ENCODE measurements at places on chromosomes 5 and 9.

DNA sequence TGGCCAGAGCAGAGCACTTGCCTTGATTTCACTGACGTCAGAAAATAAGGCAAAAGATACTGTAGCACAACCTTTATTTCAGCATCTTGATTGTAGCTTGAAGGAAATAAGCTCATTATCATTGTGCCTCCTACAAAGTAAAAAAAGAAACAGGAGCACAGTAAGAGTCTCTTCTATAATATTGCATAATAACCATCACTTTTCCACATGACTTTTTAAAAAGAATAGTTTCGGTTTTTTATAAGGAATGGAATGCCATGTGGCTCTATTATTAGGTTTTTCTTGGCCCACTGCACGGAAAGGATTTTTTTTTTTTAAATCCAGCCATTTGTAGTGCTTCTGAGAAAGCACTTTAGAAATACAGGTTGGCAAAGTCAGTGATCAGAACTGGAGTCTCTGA, 655.3 kb downstream of the LRRC70 start:
- DNase-seq: no peak

DNA sequence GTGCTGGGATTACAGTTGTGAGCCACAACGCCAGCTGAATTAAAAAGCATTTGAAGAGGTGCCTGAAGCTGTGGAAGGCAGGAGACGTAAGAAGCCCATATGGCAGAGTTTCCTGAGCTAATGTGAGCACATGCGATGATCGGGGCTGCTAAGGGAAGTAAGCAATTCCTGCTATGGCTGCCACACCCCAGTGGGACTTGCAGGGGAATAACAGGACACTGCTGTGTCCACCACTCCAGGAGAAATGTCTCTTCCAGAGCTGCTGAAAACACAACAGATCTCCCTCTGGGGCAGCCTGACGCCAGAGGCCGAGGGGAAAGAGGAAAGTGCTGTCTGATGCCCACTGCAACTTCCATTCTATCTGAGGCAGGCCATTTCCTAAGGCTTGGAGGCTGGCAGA, 46.2 kb upstream of the ANKRD55 start:
- DNase-seq: no peak

- DNase-seq: no peak
Measured at GRCh38 chr9:71665247-71665646, 103.1 kb downstream of the CEMIP2 start.

DNA sequence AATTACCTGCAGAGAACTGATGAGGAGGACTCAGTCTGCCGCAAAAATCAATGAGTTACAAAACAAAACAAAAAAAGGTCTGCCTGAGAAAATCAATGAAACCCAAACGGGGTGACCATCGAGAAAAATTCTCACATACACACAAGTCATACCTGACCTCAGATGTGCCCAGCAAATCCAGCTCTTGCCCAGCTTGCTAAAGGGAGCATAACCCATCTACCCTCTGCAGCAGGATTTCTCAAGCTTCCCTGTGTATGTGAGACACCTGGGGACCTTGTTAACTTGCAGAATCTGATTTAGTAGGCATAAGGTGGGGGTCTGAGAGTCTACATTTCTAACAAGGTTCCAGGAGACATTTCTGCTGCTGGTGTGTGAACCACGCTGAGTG, 126.3 kb downstream of the TLE1 start:
- DNase-seq: no peak

- no peak for DNase-seq
Measured at GRCh38 chr5:93076566-93076965, 504.5 kb downstream of the NR2F1-AS1 start.

- peak; percentile 71 for DNase-seq
Measured at GRCh38 chr5:90488791-90489190, 14.1 kb downstream of the POLR3G start.

- DNase-seq: no peak
Measured at GRCh38 chr9:31519011-31519410, 865.4 kb upstream of the ACO1 start.

- no peak for DNase-seq
Measured at GRCh38 chr5:124477062-124477461, 269.4 kb downstream of the ZNF608 start.

DNA sequence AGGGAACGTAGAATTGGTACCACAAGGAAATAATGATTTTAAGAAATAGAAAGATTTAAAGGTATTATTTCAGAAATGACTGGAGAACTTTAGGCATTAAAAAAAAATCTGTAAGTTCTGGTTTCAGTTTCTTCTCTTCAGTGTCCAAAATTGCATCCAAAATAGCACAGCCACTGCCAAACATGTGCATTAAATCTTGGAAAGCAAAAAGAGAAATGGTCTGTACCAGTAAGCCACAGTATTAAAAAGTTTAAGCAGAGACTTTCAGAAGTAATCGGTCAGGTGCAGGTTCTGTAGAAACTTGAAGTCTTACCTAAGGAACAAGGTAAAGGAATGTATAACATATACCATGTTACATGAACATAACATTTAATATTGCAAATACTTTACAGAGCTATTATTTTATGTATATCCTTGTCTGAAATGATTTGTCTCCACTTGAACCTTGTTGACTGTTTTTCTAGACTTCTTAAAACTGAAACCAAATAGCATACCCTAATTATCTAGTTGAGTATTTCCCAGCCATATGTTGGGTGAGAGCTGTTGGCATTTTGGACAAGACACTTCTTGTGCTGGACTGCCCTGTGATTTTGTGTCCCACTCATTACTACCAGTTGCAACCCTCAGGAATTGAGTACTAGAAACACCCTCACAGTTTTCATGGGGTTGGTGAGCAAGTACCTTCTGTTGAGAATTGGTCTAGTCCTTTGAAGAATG, 32.1 kb downstream of the NIPBL start:
- no peak for DNase-seq

DNA sequence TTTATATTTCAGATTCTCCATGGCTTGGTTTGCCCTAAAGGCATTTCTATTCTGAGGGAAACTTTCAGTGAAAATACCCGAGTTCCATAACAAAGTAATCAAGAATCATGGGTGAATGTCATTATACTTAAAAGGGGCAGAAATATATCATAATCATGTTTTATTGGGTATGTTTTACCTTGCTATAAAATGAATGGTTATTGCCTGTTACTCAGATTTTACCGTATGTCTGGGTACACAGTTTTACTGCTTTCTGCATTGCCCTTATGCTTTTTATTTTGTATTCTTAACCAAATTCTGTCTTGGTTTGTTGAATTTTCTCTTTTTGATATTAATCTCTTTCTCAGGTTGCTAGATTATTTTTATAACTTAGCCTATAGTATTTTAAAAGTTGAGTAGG, 2.5 kb downstream of the GPR151 start:
- no peak for DNase-seq

DNA sequence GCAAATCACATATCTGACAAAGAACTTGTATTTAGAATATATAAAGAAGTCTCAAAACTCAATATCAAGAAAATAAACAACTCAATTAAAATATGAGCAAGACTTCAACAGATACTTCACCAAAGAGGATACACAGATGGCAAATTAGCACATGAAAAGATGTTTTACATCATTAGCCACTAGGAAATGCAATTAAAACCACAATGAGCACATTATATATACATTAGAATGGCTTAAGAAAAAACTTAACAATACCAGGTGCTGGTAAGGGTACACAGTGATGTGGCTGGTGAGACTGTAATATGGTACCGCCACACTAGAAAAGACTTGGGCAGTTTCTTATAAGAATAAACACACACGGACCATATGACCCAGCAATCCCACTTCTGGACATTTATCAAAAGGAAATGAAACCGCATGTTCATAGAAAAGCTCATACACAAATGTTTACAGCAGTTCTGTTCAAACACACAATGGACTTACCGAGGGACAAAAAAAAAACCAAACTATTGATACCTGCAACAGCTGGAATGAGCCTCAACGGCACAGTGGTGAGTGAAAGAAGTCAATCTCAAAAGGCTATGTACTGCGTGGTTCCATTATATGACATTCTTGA, 27.6 kb downstream of the SEMA4D start:
- no peak for DNase-seq

DNA sequence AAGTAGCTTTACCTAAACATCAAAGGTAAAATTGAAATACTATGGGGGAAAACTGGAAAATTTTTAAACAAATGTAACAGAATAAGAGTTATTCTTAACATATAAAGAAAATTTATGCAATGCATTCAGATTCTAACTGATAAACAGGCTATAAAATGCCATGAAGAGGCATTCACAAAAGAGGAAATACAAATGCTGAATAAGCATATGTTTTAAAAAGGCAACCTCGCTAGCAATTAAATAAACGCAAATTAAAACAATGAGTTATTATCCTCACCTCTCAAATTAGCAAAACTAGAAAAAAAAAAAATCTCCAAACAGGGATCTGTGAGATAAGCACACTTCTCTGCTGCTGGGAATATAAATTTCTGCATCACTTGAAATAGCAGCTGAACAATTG, 63.2 kb upstream of the BRINP1 start:
- no peak for DNase-seq

DNA sequence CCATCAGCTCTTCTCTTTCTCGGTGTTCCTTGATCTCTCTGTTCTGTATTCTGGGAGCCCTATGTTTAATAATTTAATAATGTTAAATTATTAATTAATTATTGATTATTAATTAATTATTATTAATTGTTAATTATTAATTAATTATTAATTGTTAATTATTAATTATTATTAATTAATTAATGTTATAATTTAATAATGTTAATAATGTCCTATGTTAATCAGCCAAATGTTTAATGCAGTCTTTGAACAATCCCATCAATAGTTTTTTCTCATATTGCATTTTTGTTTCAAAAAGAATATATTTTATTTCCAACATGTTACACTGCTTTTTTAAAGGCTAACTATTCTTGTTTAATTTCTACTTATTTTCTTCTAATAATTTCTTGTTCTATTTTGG, 26.2 kb downstream of the MGAT1 start:
- no peak for DNase-seq

GRCh38 chr9:90975781-90976538, 174.3 kb downstream of the SYK start:
- no peak for DNase-seq

GRCh38 chr9:98916660-98917059, 27.0 kb upstream of the COL15A1 start:
- DNase-seq: no peak

DNA sequence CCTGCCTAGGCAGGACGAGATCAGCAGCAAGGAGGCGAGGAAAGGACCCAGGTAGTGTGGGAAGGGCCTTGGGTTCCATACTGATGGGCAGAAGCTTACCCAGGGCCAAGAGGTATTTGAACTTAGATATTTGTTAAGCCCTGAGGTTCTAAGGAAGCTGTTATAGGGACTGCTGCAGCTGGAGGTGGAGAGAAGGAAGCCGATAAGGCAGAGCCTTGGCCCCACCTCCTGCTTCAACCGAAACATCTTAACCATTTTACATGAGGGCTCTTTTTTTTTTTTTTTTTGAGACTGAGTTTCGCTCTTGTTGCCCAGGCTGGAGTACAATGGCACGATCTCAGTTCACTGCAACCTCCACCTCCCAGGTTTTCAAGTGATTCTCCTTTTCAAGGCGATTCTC, 8.6 kb upstream of the AQP3 start:
- DNase-seq: no peak

DNA sequence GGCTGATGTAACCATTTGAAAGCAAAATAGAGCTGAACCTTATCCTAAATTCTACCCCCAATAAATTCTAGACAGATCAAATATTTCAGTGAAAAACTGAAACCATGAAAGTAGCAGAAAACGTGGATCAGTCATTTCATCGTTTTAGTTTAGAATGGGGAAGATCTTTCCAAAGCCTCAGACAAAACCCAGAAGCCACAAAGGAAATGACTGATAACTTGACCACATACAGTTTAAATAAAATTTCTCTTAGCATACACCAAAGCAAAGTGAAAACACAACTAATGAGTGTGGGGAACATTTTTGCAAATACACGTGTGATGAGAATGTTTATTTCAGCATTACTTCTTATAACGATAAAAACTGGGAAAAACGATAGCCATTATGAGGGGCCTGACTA, 284.8 kb downstream of the ADGRV1 start:
- no peak for DNase-seq

GRCh38 chr5:17070647-17071046, 134.6 kb upstream of the MYO10 start:
- DNase-seq: no peak

DNA sequence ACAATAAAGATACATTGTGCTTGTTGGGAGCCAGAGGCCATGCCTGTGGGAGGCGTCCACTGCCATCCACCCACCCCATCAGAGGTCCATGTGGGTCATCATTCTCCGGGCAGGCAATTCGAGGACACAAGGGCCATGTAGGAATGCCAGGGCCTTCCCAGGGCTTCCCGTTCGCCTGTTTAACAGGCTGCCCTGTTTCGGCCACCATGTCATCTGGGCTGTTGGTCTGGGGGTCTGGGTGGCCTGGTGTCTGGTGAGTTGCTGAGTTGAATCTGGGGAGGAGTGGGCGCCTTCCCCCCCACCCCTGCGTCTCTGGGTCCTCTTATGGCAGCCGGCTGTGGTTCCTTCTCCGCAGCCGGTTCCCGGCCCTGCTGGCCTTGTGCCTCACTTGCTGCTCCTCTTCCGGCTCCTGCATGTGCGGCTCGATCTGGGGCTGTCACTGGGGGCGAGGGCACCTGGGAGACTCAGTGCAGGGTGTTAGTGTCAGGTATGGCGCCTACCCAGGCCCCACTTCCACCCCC, 117.4 kb downstream of the WNK2 start:
- DNase-seq: no peak

- DNase-seq: no peak
Measured at GRCh38 chr5:147898875-147899401, 7.4 kb downstream of the C5orf46 start.

- DNase-seq: peak; percentile 55
Measured at GRCh38 chr5:137706841-137707240, 29.0 kb downstream of the KLHL3 start.

- no peak for DNase-seq
Measured at GRCh38 chr9:129946246-129946995, 96.6 kb downstream of the FNBP1 start.

DNA sequence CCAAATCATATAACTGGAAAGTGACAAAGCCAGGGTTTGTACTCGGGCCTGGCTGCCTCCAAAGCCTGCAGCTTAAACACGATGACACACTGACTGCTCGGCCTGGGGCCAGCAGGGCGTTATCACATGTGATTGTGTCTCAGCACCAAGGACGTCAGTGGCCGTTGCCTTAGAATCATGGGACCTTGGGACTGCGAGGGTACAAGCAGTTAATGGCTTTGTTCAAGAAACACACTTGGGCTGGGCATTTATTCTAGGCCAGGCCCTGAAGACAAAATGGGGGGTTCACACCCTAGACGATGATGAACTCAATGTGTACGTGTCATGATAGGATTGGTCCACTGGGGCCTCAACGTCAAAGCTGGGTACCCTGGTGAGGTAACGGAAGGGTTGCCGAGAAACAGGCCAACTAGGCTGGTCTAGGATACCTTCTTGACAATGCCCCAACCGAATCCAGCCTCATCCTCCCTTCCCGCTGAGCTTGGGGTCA, 13.0 kb downstream of the SH3PXD2B start:
- no peak for DNase-seq

All from HFFc6 (cell line).